ENCODE measurements at places on chromosomes 4 and X.

- DNase-seq = no peak
Measured at GRCh38 chrX:136736690-136737089, 44.0 kb downstream of the ARHGEF6 start.

DNA sequence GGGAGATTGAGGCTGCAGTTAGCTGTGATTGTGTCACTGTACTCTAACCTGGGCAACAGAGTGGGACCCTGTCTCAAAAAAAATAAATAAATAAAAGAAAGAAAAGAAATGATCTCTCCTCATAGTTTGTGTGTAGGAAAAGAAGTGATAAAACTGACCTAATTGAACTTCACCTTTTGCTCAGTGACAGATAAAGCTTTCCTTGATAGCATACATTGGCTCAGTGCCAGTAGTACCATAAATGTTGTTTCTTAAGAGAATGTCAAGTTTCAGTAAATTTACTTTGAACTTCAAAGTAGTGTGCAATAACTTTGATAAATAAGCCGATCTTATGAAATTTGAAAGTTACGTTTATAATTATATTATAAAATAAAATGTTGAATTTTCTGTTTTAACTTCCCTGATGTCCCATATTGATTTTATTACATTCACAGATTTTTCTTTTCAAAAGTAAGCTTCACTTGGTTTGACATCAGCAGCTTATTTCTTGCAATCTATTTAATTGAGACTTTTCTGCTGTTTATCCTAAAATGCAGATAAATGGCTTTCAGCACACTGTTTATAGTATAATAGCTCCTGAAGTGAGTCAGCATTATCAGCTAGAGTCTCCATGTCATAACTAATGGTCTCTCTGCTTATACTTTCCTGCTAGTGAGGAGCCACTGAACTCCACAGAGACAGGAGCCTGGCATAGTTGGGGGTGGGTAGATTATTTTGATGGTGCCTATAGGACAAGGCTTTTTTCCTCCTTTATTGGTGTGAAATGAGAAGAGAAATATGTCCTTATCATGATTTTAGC lies 330.1 kb downstream of the BMPR1B start:
- DNase-seq = no peak

GRCh38 chr4:184825141-184825895 lies 450 bp downstream of the ACSL1 start:
- no peak for DNase-seq

- no peak for DNase-seq
Measured at GRCh38 chr4:42225286-42225685, 72.8 kb upstream of the BEND4 start.

DNA sequence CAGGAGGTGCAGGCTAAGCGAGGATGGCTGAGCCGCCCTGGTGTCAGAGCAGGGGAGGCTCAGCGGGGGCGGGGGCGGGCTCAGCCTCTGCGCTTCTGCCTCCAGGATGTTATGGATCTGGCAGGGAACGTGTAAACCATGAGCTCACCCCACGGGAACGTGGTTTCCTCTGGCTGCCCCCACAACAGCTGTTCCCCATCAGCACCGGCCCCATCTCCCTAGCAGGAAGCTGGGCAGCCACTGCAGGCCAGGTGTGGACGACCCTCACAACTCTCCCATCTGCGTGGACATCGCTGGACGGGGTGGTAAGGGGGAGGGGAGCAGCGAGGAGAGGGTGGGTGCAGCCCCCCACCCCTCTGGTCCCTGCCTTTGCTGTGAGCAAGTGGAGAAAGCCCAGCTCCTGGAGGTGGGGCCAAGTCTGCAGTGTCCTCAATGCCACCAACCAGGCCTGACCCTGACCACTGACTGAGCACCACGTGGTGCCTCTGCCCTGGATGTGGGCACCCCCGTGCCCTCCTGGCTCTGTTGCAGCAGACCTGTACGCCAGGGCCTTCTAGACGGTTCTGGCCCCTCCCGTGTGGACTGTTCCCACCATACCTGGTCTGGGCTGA lies 28.1 kb upstream of the SPON2 start:
- DNase-seq = peak; percentile 61

DNA sequence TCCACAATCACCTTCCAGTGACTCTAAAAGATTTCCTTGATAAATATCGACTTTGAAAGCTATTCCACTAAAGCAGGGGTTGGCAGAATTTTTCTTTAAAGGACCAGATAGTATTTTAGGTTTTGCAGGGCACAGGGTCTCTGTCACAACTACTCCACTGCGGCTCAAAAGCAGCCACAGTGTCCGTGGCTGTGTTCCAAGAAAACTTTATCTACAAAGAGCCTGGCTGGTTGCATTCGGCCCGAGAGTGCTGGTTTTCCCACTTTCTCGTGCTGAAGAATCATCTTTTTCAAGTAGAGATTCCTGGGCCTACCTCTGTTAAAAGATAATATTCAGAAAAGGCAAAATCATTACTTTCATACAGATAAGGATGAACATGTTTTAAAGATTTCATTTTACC lies 55.6 kb downstream of the TSPAN7 start:
- DNase-seq = no peak

GRCh38 chrX:116114999-116115398 lies 55.5 kb upstream of the AGTR2 start:
- no peak for DNase-seq

DNA sequence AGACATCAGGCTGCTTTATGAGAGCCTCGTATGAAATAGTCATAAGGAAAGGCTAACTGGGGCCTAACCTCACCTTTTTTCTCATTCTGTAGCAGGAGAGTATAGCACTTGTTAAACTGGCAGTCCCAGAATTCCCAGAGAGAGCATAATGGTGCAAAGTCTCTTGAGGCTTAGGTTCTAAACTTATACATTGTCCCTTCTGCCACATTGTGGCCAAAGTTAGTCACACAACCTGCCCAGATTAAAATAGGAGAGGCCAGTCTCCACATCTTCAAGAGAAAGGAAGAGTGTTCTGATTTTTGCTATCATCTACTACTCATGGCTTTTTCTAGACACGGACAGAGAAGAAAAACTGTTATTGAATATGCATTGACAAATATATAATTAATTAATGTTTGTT lies 1588.9 kb upstream of the PCDH7 start:
- DNase-seq = no peak

DNA sequence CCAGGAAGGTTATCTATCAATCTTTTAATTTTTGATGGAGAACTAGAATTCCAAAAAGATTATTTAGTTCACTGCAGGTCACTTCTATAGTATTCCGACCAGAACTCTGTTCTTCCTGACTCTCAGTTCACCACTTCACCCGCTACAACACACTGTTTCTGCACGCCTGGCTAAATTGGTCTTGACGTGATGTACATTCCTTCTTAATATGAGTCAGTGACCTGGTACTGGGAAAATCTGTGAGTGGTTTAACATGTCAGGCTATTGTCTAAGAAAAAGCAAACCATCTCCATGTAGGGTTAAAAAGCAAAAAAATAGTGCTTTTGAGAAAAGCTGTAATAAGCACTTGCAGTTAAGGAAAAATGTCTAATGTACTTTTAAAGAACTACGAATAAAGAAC lies 120.4 kb downstream of the NDST3 start:
- DNase-seq = peak; percentile 22

- no peak for DNase-seq
Measured at GRCh38 chrX:8731559-8732395, at the start of gene ANOS1. Gene ANOS1 (minus strand): TSS chrX:8732137. CDS start chrX:8732036, 101 bp downstream.

GRCh38 chr4:84778041-84778440 lies 188.4 kb downstream of the WDFY3 start:
- DNase-seq = no peak

GRCh38 chrX:140815868-140816267 lies 106.3 kb downstream of the LINC00632 start:
- DNase-seq = peak; percentile 1

DNA sequence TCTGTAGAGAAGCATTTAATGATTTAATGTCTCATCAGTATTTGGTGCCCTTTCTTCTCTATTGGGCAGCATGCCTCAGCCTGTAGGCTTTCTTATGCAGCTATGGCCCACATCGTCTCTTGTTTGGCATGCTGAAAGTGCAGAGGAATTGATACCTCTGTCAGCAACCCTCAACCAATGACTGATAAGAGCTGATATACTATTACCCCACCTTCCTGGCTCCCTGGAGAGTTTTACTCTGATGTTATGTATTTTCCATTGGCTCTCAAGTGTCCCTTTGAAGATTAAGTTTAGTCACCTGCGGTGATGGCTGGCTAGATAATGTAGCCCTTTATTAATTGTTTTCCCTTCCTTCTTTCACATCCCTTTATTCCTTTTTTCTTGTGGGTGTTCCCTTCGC lies 41.2 kb upstream of the PDHA2 start:
- DNase-seq = no peak

- DNase-seq = no peak
Measured at GRCh38 chr4:54099748-54100574, at the start of gene GSX2. Gene GSX2 (plus strand): TSS chr4:54100163. CDS start chr4:54100345, 182 bp downstream.

DNA sequence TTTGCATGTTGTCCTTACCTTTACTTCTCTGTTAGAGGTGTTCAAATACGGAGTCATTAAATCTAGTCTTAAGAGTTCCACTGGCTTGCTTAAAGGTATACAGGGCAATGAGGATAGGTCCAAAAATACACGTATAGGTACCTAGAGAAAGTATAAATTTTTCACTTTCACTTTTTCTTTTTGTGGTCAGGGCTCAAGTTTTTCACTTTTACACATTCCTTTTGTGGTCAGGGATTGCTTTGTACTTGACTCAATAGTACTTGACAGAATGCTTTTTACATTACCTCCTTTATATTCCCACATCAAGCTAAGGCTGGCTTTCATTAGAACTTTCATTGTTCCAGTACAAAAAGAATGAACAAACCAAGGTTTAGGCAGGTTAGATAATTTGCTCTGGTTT lies 21.7 kb downstream of the TMEM184C start:
- DNase-seq = no peak

- DNase-seq = no peak
Measured at GRCh38 chrX:64894454-64895038, 81.7 kb downstream of the ZC4H2 start.

DNA sequence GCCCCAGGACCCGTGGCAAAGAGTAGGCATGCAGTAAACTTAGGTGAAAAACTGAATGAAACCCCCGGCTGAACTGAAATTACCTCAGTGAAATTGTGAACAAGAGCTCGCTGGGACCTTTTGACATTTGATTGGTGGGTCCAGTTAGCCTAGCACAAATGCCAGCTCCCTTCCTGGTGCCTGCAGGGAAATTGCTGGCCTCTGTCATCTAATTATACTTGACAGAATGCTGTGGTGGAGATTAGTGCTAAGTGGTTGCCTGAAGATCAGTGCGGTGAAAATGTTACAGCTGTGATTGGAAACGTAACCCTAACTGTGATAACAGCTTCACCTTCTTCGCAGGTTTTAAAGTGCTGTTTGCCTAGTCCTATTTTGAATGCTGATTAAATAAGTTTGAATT lies 43.0 kb downstream of the ADD1 start:
- DNase-seq = no peak

DNA sequence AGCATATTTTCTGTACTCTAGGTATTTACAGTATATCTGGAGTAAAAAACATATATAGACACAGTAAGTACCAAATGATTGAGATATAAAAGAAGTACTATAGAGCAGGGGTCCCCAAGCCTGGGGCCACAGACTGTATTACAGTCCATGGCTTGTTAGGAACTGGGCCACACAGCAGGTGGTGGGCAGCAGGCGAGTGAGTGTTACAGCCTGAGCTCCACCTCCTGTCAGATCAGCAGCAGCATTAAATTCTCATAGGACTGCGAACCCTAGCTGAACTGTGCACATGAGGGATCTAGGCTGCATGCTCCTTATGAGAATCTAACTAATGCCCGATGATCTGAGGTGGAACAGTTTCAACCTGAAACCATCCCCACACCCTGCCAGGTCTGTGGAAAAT lies 300.7 kb downstream of the NR3C2 start:
- DNase-seq = no peak

DNA sequence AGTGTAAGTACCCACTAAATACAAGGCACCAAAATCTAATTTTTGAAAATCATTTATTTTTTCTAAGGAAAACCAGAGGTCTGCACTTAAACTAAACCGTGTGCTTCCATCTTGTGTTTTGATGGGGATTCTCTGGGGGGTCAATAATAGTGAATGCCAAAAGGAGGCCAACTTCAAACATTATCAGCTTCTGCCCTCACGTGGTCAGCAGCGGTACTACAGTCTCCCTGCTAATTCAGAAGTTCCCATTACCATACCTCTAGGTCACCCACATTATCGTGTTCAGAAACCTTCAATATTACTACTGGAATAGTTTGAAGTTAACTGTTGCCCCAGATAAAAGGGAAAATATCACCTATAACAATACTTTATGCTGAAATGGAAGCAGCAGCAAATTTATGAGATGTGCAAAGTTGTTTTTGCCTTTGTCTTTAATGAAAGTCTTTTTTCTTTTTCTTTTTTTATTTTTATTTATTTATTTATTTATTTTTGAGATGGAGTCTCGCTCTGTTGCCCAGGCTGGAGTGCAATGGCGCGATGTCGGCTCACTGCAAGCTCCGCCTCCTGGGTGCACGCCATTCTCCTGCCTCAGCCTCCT lies 17.3 kb downstream of the CTPS2 start:
- DNase-seq = no peak

GRCh38 chrX:12329476-12329875 lies 191.2 kb downstream of the FRMPD4 start:
- DNase-seq = no peak

DNA sequence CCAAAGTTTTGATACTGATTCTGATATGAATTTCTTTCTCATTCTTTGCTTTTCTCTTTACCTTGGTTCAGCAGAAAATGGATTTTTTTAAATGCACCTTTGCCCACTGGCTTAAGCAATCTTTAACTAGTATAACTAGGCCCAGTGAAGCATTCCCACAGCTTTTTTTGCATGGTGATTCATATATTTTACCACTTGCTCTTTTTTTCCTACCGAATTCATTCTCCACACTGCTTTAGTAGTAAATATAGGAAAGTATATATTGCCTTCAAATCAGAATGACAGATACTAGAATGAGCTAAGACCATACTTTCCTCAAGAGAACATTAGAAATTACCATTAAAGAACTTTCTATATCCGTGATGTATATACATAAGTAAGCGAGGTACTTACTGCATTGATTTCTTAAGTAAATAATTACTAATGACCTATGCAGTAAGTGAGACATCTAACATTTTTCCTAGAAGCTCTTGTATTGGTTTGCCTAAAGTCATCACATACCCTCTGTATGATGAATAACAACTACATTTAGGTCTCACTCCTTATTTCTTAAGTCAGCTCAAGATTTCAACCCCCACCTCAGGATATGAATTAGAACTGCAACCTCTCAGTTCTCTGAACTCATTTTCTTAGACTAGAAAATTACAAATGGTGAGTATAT lies 44.2 kb downstream of the SLC4A4 start:
- DNase-seq = no peak

- DNase-seq = no peak
Measured at GRCh38 chr4:84146300-84146959, 352.7 kb downstream of the NKX6-1 start.

DNA sequence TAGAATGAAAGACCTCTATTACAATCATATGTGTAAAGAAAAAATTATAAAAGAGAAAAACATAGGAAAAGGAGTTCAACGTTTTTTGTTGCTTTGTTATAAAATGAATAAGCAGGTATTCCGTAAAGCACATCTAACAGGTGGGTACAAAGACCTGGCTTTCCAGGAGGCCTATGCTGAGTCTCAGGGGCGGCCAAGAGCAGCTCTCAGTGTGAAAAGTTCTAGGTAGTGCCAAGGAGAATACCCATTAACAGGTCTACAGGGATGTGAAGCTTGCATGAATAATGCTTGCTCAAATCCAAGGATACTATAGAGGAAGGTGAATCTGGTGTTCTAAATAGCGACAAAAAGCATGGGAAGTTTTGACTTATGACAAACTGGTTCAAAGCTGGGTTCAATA lies 944.4 kb downstream of the PDHA2 start:
- no peak for DNase-seq

GRCh38 chr4:89117115-89117514 lies 5.8 kb downstream of the TIGD2 start:
- no peak for DNase-seq

- no peak for DNase-seq
Measured at GRCh38 chrX:48153769-48154168, 23.3 kb downstream of the SPACA5B start.

All from AG09319 (cell line).